ENCODE measurements at places on chromosomes 1 and 21. TPM values are rescaled to one million over a fixed set of nuclear protein-coding genes. Genes with fewer than 3 reads are reported as not detected.

DNA sequence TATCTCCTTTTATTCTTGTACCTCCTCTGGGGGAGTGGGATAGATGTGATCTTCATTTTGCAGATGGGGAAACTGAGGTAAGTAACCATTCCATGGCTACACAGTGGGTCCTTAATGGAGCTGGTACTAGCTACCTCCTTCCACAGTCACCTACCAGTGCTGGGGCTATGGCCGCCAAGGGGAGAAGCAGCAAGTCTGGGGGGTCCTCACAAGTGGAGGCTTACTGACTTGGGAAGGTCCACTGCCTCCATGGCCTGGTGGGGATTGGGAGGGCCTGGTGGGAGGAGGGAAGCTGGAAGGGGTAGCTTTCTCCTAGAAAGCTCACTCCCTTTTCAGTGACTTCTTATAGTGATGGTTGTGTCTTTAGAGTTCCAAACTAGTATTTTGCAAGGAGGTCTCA is 5.9 kb upstream of the FOXO6 start:
- no peak for DNase-seq

DNA sequence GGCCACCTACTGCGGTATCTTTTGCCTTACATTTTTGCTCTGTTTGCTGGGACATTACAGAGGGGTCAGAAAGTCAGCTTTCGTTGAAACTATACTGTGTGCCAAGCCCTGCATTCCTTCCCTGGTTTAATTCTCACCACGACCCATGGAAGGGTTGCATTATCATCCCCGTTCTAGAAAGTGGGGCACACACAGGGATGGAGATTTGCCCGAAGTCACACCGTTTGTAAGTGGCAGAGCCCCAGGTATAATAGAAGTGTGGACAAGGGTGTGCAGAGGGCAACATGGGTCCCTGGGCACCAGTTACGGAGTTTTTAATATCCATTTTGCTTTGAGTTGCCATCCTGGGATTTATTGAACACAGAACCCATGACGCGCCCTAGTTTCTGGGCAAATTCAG is 11.8 kb downstream of the DMRTB1 start:
- no peak for DNase-seq

DNA sequence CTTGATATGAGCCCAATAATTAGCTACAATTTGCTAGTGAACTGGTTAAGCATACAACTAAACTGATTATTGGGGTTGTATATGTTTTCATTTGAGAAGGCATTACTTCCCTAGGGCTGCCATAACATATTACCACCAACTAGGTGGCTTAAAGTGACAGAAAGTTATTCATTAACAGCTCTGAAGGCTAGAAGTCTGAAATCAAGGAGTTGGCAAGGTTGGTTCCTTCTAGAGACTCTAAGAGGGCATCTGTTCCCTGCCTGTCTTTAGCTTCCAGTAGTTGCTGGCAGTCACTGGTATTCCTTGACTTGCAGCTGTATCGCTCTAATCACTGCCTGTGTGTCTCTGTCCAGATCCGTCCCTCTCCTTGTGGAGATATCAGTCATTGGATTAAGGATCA is 86.3 kb downstream of the LHX9 start:
- no peak for DNase-seq

DNA sequence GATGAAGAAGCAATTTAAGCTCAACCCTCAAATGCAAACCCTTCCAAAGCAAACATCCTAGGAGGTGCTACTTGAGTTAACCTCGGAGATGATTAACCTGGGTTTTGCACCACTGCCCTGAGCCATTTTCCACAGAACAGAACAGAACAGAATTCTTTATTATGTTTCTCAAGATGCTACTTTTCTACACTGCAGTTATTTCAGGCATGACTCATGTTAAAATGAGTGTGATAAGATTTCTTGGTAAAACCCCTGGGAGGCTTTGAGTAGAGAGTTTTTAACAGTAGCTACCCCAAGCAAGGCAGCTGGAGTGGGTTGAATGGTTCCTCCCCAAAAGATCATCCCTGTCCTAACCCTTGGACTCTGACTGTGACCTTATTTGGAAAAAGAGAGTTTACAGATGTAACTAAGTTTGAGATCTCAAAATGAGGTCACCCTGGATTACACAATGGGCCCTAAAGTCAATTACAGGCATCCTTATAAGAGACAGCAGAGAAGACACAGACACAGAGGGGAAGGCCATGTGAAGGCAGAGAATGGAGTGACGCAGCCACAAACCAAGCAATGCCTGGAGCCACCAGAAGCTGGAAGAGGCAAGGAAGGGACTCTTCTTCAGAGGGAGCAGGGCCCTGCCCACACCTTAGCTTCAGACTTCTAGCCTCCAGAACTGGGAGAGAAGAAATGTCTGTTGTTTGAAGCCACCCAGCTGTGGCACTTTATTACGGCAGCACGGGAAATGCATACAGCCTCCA is 153.4 kb downstream of the ETS2 start:
- DNase-seq, result no peak

DNA sequence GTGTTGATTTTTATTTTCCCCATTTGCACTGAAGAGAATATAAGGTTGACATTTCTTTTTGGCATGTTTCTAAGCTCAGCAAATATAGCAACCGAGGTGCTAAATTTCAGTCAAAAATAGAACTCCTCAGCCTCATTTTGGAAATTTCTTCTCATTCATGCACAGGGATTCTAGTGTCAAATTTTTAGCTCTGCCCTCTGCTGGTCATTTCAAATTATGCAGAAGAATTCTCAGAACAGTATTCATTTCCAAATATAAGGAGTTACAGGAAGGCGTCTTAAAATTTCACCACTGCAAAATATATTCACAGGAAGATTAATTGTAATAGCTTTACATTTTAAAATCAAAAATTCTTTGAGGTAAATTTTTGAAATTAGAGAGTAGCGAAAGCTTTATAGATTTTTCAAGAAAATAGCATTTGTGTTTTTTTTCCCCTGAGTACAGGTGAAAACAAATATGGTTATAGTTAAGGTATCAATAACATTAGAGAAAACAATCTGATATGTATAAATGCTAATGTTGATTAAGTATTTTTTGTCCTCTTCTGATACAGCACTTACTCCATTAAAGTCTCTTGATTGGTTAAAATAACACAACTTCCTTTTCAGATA is 57.9 kb downstream of the FMN2 start:
- DNase-seq, result peak; percentile 84

GRCh38 chr21:45592208-45592619 is 50.0 kb upstream of the SLC19A1 start:
- peak; percentile 65 for DNase-seq

GRCh38 chr1:74690364-74690696 is 16.7 kb upstream of the ERICH3 start:
- DNase-seq, result no peak

DNA sequence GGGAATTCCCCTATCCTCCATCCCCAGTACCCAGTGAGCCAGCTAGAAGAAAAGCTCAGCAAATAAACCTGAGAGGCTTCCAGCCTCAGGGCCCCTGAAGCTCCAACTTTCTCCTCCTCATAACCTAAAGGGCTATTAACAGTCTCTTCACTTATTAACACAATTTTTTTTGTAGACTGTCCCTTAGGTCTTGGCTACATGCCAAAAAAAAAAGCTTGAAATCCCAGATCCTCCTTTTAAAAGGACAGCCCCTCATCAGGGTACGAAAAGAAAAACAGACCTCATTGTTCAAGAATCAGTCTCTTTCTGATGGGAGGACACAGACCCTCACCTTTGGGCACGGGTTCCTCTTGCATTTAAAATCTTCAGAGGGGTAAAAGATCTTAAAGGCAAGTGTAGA is 72.8 kb upstream of the CD1D start:
- DNase-seq, result no peak

- no peak for DNase-seq
Observed at GRCh38 chr1:203144661-203145060, 17.1 kb downstream of the ADORA1 start.

- DNase-seq, result no peak
Observed at GRCh38 chr21:15820327-15820726, 90.5 kb downstream of the USP25 start.

DNA sequence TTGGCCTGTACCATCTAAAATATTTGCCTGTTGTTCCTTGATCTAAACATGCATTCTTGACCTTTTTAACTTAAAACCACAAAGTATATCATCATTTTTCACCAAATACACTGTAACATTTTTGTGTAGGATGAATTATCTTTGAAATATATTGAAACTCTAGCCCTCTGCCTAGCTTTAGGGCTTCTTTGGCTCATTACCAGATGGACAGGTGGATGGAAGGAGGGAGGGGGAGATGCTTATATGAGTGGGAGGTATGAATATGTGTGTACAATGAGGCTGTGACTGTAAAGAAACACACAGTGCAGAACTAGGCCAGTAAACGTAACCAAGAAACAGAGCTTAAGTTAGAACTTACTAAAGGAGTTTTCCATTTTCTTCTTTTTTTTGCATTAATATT is 118.5 kb downstream of the ESRRG start:
- DNase-seq, result no peak

GRCh38 chr21:31343030-31343510 is 991 bp downstream of the TIAM1 start:
- no peak for DNase-seq

DNA sequence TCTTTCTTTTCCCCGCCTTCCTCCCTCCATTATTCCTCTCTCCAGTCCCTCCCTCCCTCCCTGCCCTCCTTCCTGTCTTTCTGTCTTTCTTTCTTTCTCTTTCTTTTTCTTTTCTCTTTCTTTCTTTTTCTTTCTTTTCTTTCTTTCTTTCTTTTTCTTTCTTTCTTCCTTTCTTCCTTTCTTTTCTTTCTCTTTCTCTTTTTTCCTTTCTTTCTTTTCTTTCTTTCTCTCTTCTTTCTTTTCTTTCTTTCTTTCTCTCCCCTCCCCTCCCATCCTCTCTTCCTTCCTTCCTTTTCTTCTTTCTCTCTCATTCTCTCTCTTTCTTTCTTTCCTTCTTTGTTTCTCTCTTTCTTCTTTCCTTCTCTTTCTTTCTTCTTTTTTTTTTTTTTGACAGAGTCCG is 402.2 kb upstream of the PLXNA2 start:
- no peak for DNase-seq

DNA sequence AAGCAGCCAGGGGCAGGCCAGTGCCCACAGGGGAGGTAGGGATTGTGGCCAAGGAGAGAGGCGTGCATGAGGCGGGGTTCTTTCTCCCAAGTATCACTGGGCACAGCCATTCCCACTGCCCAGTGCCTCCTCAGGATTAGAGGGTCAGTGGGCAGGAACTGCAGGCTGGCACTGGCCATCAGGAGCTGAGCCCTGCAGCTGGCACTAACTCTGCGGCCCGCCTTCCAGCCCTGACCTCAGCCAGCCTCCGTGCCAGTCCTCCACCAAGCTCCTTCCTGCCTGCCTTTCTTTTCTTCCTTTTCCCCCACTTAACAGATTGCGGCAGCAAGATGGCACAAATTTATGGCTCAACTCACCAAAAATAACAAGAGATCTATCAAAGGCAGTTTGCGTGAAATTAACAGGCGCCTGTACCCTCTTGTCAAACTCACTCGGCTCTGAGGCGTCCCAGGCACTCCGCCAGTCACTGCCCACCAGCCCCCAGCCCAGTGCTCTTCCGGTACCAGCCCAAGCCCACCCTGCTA is 11.1 kb downstream of the ADGRB2 start:
- DNase-seq, result peak; percentile 54

DNA sequence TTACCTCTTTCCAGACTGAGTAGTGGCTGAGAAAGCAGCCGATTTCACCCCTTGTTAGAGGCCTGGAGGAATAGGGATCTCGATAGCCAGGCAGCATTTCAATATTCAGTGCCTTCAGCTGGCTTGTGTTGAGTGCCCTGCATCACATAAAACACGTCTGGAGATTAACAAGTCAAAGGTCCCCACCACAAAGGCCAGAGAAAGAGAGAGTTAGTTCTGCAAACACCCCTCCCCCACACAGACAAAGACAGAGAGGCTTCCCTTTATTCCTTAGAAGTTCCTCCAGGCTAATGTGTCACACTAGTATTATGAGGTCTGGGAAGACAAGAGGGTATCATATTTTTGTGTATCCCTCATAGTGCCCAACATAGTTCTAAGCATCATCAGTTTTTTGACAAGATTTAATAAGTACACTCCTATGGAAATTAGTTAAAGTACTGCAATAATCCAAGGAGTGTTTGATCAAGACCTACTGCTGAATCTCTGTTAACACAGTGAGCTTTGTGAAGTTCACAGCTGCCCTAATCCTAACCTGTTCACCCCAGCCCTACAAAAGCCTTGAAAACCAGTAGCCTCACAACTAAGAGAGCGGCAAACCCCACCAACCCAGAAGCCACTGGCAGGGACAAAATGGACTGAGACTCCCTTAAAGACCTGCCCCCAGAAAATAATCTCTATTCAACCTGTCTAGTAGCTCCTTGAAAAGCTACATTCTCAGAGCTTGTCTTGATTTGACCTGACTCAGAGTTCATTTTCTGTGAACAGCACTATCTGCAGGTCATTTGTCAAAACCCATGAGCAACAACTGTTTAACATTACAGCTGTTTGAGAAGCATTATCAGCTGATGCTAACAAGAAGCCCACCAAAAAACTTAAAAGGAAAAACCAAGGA is 91.9 kb downstream of the COLGALT2 start:
- no peak for DNase-seq

DNA sequence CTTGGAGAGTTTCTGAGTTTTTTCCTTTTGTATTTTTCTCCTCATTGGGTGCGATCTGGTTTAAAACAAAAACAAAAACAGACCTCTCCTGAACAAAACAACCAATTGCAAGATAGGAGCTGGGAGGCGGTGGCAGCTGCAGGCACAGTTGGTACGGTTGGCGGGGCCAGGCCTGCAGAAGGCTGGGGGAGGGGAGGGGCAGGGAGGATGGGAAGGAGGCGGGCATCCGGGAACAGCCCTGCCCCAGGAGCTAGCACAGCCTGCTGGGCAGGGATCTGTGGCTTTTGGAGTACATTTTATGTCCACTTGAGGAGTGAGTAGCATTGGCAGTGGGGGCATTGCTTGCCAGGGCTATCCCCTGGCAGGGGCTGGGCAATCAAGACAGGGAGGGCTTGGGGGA is 5.2 kb downstream of the CAPN9 start:
- peak; percentile 96 for DNase-seq

- no peak for DNase-seq
Observed at GRCh38 chr1:33234588-33234990, 21.7 kb upstream of the ZNF362 start.

GRCh38 chr1:109295712-109296415 is 10.9 kb downstream of the MYBPHL start:
- no peak for DNase-seq

- DNase-seq, result no peak
Observed at GRCh38 chr1:9559673-9560072, 20.4 kb downstream of the SLC25A33 start.

- DNase-seq, result no peak
Observed at GRCh38 chr1:172342584-172343239, 77.8 kb upstream of the C1orf105 start.

PYHIN1 gene
- total RNA-seq, result not detected

SLC25A33 gene
- 48.5 TPM for total RNA-seq

TAS1R1 gene
- not detected for total RNA-seq

ANGPTL3 gene
- not detected for total RNA-seq

FMO4 gene
- total RNA-seq, result 7.4 TPM

H6PD gene
- total RNA-seq, result 17.6 TPM

CYP4A22 gene
- total RNA-seq, result not detected

LDLRAD2 gene
- not detected for total RNA-seq

KCNT2 gene
- 0.62 TPM for total RNA-seq

GSTM2 gene
- 24.6 TPM for total RNA-seq

TMEM81 gene
- total RNA-seq, result 2.4 TPM

AADACL4 gene
- total RNA-seq, result not detected

Data from G401 (cell line).